Stimulated activated CD8-positive, alpha-beta memory T cell treated with anti-CD3 and anti-CD28 coated beads, Interleukin-15, amount 100 ng/mL, for 1 hour (primary cell): ENCODE measurements at places on chromosomes 12 and 14.

- no peak for DNase-seq
Measured at GRCh38 chr12:113298861-113299545, 35.9 kb downstream of the SLC8B1 start.

DNA sequence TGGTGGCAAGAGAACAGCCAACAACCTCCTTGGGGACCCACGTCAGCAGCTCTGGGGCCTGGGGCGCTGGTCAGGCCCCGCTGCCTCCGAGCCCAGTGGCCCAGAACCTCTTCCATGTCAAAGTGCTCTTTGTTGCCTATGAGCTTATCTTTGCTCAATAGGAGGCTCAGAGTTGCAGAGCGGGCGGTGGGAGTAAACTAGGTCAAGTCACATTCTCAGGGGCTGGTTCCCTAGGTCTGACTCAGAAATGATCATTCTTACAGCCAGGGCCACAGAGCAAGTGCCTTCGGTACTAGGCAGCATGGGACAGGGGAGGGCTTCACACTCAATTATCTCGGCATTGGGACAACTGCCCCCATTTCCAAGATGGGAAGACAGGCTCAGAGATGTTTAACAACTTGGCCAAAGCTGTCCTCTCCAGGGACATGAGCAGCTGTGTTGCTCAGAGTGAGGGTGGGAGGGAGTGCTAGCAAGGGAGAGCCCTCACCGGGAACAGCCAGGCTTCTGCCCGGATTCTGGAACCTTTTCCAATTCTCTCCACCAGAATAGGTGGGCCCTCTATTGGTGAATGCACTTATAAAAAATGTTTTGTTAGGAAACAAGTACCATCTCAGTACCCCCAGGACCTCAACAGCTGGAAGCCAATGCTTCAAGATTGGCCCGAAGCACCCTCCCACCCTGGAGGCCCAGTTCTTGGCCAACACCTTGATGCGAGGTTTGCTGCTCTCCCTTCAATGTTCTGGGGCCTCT is 11.9 kb downstream of the SLC25A29 start:
- no peak for DNase-seq

- DNase-seq: no peak
Measured at GRCh38 chr14:51398898-51399297, 158.9 kb downstream of the TMX1 start.

- DNase-seq: no peak
Measured at GRCh38 chr12:56321027-56321426, 5.2 kb upstream of the CNPY2 start.

- DNase-seq: no peak
Measured at GRCh38 chr12:65557438-65558181, 266.7 kb upstream of the HMGA2 start.

DNA sequence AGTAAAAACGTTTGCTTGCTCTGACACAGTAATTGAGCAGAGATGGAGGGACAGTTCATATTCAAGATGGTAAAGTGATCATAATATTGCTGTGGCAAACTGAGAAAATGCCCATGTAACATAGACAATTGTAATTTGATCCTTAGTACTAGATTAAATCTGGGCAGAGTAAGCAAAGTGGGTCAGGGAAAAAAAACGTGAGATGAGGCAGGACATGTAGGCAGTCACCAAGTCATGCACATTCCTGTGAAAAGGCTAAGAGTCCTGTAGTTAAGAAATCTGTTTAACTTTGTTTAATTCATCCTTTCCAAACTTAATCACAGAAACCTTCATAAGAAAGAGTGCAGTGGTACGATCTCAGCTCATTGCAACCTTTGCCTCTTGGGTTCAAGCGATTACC is 16.1 kb downstream of the BTBD7 start:
- DNase-seq: no peak

- no peak for DNase-seq
Measured at GRCh38 chr12:114672817-114673168, 11.2 kb downstream of the TBX3 start.

DNA sequence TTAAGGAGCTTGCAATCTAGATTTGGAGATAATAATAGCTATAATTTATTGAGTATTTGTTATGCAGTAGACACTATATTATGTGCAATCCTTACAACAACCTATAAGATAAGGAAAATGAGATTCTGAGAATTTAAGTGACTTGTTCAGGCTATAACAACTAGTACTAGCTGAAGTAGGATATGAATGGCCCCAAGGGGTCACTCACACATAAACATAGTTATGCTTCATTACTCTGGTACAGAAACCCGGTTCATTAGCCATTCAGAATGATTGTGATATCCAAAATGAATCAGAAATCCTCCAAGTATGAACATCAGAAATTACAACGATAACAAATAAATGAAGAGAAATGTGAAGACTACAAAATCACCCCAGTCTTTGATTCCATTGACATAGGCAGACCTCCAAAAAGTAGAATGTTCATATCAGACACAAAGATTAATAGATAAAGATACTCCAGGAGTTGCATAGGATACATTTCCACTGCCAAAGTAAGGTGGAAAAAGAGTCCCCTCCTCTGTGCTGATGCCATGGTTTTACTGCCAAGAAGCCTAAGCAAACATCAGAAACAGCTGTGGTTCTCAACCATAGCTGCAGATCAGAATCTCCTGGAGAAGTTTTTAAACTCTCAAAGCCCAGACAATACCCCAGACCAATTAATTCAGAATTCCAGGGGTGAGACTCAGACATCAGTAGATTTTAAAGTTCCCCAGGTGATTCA is 8.6 kb upstream of the NID2 start:
- no peak for DNase-seq

DNA sequence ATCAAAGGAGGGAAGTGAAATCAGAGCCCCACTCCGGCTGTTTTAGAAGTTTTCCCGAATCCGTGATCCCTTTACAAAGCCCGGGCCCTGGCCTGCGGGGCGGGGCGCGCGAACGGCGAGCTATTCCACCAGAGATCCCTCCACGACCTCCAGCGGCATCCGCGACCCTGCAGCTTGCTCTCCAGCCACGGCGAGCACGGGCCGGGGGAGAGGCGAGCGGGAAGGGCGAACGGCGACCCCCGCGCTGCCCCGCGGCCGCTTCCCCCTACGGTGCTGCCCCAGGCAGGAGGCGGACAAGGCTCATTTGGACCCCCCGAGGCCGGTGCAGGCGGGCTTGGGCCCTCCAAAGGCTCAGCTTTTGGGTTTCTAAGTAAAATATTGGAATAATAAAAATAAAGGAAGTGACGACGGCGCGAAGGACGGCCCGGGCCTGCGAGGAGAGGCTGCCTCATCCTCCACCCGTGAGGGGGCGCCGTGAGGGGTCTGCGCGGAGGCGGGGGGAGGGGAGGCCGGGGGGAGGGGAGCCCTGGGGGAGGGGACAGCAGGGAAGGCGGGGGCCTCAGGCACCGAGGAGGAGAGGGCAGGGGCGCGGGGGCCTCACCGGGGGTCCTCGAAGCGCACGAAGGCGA is 613 bp downstream of the SRSF9 start:
- DNase-seq: no peak

GRCh38 chr12:51751661-51752060 is 96.9 kb downstream of the FIGNL2 start:
- no peak for DNase-seq
